H54 (cell line): ENCODE measurements at places on chromosomes 1 and 21.

DNA sequence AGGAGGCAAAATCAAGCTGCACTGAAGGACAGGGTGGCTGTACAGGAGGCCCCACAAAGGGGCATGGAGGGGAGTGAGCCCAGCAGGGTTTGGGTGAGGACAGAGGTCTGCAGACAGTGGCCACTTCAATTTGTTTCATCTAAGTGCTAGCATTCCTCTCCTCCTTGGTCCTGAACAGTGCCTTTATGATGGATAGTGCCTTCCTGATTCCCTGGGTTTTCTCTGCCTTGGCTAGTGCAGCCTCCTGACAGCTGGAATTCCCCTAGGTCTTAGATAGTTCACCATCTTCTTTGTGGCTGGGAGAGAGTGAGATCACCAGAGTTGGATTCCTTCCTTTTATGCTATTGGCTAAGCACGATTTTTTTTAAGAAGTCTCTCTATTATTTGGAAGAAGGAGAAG lies 3.8 kb upstream of the HPCAL4 start:
- no peak for DNase-seq

GRCh38 chr1:50424045-50424883 lies 1.0 kb upstream of the DMRTA2 start:
- DNase-seq: peak; percentile 66

GRCh38 chr1:112267929-112268328 lies 128.1 kb upstream of the CTTNBP2NL start:
- DNase-seq: no peak

- peak; percentile 14 for DNase-seq
These were observed 64.8 kb downstream of the WARS2 start for GRCh38 chr1:119075614-119076013.

GRCh38 chr1:245678860-245679411 lies 524.2 kb downstream of the KIF26B start:
- no peak for DNase-seq

DNA sequence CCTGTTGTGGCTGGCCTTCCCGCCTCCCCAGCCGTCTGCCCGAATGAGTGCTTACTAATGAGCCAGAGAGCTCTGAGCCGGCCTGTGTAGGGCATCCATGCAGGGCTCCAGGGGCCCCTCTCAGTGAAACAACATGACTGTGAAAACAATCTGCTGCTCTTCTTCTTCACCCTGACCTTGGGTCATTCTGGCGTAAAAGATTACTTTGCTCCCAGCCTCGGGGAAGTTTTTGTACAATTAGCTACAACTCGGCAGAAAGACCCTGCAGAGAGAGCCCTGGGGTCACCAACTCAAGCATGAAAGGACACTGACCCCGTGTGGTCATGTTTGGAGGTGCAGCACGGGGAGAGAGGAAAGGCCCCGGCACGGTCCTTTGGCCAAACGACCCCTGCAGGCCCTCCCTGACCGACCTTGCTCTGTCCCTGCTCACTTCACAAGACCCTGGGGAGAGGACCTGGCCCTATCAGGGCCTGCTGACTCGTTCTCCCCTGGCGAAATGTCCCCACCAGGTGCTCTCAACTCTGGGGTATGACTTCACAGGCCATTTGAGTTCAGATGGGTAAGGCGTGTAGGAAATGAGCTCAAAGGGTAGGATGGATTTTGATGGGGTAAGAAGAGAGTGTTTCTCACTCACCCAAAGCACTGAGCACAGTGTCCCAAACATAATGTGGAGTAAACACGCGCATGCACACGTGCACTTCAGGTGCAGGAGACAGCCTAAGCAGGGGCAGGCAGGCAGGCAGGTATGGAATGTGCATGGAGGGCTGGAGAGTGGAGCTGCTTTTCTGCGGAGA lies 22.9 kb upstream of the FAM20B start:
- peak; percentile 29 for DNase-seq

DNA sequence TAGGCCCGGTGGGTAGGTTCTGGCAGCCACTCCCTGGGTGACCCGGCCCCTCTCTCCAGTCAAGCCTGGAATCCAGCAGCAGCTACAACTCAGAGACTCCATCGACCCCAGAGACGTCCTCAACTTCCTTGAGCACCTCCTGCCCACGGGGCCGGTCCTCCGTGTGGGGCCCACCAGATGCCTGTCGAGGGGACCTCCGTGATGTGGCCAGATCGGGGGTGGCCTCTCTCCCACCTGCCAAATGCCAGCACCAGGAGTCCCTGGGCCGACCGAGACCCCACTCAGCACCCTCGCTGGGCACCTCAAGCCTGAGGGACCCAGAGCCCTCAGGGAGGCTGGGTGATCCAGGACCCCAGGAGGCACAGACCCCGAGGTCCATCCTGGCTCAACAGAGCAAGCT lies 2.7 kb downstream of the MIIP start:
- DNase-seq: no peak

GRCh38 chr1:187933562-187934419 lies 1105.0 kb downstream of the PLA2G4A start:
- DNase-seq: no peak

GRCh38 chr1:61348025-61348665 lies 265.8 kb downstream of the NFIA start:
- DNase-seq: no peak
